Myometrial cell (primary cell): ENCODE measurements at places on chromosomes 16 and 17. TPM values are rescaled to one million over a fixed set of nuclear protein-coding genes. Genes with fewer than 3 reads are reported as not detected.

Gene CDH1
- not detected in 2 replicates for total RNA-seq

Gene PRDM7
- not detected in 2 replicates for total RNA-seq

Gene DNASE1L2
- 0.18 and 5.5 TPM in 2 replicates for total RNA-seq

Gene TXNDC17
- 273 and 310 TPM in 2 replicates for total RNA-seq

Gene IRX6
- total RNA-seq: not detected in 2 replicates

Gene TEX14
- not detected in 2 replicates for total RNA-seq

Gene HOXB1
- not detected in 2 replicates for total RNA-seq

Gene TLCD2
- 2.6 and 2.8 TPM in 2 replicates for total RNA-seq

Gene TMC5
- not detected in 2 replicates for total RNA-seq

Gene GDPD1
- 3.0 TPM in 1 of 2 replicates, not detected in the other for total RNA-seq

Gene CACNG5
- not detected in 2 replicates for total RNA-seq

Gene KRT33B
- total RNA-seq: under 0.01 TPM in 1 of 2 replicates, not detected in the other
